ENCODE measurements at places on chromosomes 7 and 10.

GRCh38 chr10:97475936-97476594 is 22.2 kb downstream of the MMS19 start:
- no peak for DNase-seq

DNA sequence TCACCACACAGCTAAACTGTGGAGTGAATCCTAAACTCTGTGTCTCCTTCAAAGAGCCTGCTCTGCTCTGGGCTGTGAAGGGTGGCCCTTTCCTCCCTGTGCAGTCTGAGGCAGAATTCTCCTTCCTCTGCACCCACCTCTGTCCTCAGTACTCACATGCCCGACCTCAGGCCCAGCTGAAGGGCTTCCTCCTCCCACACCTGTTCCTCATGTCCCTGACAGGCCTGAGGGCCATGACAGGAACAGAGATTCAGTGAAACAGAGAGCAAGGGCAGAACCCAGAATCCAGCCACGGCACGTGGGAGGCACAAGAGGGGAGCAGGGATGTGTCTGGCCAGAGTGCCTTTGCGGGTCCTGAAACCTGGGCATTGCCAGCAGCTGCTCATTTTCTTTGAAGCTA is 13.9 kb downstream of the CREB3L2 start:
- DNase-seq, result no peak

- no peak for DNase-seq
Observed at GRCh38 chr7:27143023-27143949, at the start of gene HOXA5. TSS of gene HOXA5 (minus strand) at chr7:27143681. CDS start at chr7:27143607, 74 bp downstream.

GRCh38 chr7:137984181-137985041 is 17.5 kb downstream of the CREB3L2 start:
- no peak for DNase-seq

DNA sequence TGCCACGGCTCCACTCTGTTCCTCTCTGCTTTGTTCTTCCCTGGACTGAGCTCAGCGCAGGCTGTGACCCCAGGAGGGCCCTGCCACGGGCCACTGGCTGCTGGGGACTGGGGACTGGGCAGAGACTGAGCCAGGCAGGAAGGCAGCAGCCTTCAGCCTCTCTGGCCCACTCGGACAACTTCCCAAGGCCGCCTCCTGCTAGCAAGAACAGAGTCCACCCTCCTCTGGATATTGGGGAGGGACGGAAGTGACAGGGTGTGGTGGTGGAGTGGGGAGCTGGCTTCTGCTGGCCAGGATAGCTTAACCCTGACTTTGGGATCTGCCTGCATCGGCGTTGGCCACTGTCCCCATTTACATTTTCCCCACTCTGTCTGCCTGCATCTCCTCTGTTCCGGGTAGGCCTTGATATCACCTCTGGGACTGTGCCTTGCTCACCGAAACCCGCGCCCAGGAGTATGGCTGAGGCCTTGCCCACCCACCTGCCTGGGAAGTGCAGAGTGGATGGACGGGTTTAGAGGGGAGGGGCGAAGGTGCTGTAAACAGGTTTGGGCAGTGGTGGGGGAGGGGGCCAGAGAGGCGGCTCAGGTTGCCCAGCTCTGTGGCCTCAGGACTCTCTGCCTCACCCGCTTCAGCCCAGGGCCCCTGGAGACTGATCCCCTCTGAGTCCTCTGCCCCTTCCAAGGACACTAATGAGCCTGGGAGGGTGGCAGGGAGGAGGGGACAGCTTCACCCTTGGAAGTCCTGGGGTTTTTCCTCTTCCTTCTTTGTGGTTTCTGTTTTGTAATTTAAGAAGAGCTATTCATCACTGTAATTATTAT is 1.2 kb downstream of the CLDN4 start:
- no peak for DNase-seq

GRCh38 chr7:86558680-86559501 is 84.8 kb upstream of the GRM3 start:
- no peak for DNase-seq

DNA sequence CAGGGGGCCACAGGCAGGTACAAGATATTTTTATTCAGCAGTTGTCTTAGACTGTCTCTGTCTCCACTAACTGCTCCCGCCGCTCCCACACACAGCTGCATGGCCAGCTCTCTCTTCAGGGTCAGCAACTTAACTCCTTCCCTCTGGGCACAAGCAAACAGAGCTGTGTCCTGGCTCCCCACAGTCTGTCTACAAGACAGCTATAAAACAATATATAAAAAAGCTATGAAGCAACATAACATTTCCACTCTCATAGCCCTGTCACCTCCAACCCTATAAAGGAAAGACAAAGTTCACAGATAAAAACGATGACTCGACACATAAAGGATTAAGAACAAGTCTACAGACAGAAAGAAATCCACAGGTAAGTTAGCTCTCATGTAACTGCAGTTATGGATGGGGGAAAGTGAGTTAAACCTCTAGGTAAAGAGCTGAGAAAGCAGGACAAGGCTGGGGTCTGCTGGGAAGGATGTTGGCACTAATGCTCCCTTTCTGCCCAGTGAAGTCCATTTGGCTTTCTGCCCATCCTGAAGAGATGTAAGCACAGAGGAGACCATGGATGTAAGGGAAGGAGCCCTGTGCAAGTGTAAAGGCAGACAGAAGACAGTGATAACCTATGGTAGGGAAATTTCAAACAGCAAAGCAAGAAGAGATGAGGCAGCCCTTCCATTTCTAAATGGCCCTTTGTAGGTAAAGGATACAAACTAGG is 27.0 kb downstream of the RAPGEF5 start:
- no peak for DNase-seq

- no peak for DNase-seq
Observed at GRCh38 chr10:131685007-131685406, 215.8 kb upstream of the PPP2R2D start.

- DNase-seq, result no peak
Observed at GRCh38 chr10:101892782-101893391, 49.3 kb upstream of the KCNIP2 start.

DNA sequence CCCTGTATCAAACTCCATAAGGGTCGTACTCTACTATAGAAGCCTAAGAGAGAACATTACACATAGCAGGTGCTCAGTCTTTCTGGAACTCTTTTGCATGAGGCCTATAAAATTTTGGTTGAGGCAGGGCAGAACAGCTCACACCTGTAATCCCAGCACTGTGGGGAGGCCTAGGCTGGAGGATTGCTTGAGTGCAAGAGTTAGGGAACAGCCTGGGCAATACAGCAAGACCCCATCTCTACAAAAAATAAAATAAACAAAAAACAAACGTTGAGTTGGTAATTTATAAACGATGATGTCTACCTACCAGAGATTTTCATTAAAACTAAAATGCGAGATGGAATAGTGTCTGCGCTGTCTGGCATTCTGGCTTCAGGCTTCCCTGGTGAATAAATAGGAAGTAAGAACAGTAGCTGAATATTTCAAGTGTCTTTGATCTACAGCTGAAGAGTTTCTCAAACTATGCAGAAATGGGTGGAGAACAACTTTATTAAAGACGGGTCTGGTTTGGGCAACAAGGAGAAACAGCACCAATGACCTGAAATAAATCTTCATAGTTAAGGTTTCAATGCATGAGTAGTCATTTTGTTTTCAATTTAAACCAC is 774 bp downstream of the PON2 start:
- no peak for DNase-seq

GRCh38 chr7:32033006-32033405 is 37.2 kb downstream of the PDE1C start:
- DNase-seq, result no peak

DNA sequence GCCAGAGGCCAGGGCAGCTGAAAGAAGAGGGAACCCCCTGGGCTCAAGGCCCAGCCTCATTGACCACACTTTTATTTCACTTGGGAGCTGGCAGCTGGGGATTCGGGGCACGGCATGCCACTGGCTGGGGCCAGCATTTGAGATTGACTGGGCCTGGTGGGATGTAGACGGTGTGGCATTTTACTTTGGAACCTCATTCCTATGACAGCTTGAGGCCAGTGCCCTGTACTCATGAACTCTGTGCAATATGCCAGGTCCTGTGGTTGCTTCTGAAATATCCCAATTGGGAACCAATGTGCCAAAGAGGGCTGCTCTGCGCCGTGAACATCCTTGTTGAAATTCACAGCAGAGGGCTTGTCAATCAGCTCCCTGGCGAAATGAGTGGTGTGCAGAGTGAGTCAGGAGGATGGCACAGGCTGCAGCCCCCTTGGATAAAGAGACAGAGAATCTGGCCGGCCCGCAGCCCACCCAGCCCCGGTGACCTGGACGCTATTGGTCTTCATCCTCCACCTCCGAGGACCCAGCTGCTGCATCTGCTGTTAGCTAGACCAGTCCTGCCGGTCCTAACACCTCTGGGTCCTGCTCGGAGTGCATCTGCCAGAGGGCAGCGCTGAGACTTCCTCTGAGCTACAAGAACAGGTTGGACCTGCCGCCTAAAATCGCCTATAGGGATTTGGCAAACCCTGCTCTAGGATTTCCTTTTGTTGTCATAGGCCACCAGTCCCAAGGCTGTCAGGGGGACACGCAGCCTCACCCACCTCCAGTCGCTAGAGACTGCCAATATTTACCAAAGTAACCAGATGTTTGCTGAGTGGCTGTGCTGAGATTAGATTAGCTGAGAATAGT is 58.0 kb downstream of the PRKAG2 start:
- DNase-seq, result no peak

DNA sequence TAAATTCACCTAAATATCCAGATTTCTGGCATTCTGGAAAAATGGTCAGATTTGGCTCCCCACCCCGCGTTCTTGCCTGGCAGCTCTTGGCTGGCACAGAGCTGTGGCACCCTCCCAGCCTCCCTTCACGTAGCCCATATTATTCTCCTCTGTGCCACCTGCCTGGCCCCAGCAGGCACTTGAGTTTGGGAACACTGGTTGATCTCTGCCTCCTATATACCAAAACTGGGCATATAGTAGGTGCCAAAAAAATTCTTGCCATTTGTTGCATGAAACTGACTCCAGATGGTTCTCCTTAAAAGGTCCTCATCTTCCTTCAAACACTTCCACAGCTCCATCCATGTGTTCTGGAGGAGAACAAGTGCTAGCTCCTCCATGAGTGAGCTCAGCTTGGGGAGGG is 167.0 kb downstream of the RPS24 start:
- DNase-seq, result no peak
